ENCODE measurements at places on chromosomes 16 and 17.
A peak's percentile ranks its signal among the peaks of the same experiment; 100 is the strongest.

DNA sequence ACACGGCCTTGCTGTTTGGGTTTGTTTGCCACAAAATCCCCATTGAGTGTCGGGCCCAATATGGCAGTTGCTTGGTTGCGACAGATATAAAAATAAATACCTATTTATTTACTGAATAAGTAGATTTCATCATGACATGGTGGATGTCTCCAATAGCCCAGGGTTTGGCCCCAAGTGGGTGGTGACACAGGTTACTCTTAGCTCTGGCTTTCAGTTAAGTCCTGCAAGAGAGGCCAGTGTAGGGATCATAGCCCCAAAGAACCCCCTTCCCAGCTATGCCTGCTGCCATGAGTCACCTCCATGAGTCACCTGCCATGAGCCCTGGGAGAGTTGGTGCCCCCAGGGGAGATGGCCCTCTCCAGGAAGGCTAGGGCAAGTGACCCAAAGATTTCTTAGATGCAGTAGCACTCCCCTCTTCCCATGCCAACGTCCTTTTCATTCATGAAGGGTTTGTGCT is 78.7 kb upstream of the LGALS9 start:
- no peak for DNase-seq

- no peak for DNase-seq
These were observed 25.0 kb downstream of the TMEM94 start for GRCh38 chr17:75481194-75482068.

GRCh38 chr17:34826332-34826731 is 134.9 kb downstream of the CCT6B start:
- no peak for DNase-seq

DNA sequence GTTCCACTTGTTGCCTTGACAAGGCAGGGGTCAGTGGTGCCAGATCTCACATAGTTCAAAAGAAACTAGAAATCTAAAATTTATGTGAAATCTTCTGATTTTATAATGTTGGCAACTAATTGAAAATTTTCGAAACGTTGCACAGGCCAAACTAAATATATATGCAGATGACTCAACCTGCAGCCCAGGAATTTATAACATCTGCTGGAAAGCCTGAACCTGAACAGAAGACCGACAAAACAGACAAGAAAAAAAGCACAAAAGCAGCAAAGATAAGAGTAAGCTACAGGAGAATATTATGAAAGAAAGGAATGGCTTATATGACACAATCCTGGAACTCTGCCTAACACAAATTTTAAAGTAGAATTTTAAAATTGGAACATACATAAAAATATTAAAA is 207.6 kb downstream of the CEP112 start:
- no peak for DNase-seq

DNA sequence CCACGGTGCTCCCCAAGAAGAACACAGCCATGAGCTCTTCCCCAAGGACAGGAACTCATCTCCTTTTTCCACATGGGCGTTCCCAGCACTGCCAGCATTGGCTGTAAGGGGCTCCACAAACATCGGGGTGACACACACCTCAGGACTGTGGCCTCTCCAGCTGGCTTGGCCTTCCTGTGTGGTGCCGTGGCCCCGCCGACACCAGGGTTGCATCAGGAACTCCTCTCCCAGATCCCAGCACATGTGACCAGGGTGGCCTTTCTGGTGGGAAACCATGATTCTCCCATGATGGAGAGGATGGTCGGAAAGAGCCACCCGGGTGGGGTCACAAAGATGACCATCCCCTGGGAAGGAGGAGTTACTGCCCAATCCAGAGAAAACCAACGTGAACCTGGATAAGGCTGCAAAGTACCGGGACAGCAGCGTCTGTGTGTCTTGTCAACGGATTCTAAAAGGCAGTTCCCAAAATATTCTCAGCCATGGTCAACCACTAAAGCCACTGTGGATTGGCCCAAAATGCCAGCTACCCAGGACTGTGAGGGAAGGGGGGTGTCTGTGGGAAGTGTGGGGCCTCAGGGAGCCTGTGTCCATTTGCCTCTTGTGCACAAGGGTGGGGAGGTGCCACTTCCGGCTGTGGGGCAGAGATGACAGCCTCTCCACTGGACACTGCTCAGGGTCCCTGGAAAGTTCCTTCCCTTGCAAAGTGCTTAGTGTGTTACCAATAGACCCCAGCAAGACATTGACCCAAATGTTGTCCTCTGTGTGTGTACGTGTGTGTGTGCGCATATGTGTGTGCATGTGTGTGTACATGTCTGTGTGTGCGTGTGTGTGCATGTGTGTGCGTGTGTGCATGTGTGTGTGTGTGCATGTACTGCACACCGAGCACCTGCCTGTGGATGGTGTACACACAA is 78.0 kb upstream of the CBX4 start:
- no peak for DNase-seq

DNA sequence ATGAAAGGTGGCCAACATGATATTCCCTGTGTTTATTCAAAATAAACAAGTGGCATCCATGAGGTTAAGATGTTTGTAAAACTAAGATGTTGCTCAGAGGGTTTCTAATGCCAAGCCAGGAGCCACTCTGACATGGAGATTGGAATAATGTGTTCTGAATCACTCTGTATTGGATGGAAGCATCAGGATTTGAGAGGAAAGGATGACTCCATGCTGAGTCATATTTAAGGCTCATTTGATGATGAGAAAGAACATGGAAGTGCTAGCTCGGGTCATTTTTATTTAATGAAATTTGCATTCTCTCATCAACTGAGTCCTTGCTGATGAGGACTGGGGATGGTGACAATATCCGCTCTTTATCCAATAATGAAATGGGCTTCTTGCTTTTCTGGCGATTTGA is 6.2 kb downstream of the VAT1L start:
- no peak for DNase-seq

- no peak for DNase-seq
These were observed 148.9 kb downstream of the CMIP start for GRCh38 chr16:81593481-81593880.

DNA sequence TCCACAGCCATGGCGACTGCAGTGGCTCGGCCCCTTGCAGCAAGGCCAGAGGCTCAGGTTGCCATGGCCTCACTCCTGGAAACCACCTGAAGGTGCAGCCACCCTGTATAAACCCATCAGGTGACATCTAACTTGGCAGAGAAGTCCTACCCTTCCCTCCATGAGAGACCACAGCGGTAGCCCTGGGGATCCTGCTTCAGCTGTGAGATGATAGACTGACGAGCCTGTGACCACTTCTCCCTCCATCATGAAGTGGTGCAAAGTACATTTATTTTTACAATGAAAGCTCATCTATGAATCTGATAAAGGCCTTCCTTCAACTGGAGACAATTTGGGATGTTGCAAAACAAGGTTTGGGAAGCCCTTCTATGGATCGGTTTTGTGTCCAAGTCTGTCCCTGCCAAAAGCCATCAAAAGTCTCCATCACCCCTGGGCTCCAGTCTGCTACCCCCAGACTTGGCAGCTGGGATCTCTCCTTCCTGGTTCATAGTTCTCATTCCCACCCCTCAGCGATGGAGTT is 1.8 kb downstream of the ZACN start:
- no peak for DNase-seq

DNA sequence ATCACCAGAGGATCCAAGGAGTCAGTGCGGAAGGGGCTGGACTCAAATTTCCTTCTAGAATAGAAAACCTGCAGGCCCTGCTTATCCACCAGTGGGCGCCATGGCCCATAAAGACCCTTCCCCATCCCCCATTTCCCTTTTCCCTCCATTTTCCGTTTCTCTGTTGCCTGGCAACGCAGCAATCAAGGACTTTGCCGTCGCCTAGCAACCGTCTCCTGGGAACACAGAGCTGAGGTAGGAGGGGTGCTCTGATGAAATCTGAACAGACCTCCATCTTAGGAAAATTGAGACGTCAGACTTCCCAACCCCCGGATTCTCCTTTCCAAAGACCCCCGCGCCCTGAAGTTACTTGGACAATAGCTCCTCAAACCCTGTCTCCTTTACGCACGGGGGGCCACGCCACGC is 5.7 kb downstream of the DLG4 start:
- peak; percentile 78 for DNase-seq

DNA sequence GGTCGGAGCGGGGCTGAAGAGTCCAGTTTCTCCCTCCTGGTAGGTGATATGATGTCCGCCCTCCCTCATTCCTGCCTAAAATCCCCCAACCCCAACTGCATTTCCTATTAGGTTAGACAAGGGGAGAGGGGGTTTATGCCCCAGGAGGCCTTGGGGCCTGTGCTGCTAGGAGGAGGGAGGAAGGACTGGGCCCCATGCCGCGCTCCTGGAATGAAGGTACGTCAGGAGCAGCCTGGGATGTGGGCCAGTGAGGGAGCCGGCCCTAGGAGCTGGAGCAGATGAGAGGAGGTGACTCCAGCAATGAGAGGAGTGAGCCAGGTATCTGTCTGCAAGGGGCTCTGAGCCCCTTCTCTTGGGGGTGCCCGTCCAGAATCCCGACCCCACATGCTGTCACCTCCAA is 46.9 kb upstream of the CDC42EP4 start:
- DNase-seq, result no peak

DNA sequence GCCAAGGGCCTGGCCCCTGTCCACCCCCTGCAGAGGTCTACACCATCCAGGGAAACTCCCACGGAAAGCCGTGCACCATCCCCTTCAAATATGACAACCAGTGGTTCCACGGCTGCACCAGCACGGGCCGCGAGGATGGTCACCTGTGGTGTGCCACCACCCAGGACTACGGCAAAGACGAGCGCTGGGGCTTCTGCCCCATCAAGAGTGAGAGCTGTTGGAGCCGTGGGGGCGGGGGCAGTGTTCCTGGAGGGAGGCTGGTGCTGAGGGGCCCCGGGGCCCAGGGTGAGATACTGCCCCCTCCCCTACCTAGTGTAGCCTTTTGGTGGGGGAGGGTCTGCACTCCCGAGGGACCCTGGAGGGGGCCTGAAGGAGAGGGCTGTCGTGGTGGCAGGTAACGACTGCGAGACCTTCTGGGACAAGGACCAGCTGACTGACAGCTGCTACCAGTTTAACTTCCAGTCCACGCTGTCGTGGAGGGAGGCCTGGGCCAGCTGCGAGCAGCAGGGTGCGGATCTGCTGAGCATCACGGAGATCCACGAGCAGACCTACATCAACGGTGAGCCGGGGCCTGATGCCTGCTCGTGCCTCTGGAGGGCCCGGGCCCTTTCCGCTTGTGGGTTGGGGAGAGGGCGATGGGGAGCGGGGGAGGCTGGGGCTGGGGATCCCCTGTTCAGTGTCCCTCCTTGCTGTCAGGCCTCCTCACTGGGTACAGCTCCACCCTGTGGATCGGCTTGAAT is 38.8 kb downstream of the MRC2 start:
- DNase-seq, result no peak

DNA sequence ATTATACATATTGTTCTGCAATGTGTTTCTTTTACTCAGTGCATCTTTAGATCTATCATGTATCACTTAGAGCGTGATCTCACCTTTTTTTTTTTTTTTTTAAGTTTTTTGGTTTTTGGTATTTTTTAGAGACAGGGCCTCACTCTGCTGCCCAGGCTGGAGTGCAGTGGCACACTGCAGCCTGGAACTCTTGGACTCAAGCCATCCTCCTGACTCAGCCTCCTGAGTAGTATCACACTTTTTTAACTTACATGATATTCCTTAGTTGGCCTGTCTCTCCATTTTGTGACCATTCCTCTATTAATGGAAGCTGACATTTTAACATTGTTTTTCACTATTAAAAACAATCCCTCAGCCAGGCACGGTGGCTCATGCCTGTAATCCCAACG is 4.7 kb upstream of the MPO start:
- DNase-seq, result no peak

DNA sequence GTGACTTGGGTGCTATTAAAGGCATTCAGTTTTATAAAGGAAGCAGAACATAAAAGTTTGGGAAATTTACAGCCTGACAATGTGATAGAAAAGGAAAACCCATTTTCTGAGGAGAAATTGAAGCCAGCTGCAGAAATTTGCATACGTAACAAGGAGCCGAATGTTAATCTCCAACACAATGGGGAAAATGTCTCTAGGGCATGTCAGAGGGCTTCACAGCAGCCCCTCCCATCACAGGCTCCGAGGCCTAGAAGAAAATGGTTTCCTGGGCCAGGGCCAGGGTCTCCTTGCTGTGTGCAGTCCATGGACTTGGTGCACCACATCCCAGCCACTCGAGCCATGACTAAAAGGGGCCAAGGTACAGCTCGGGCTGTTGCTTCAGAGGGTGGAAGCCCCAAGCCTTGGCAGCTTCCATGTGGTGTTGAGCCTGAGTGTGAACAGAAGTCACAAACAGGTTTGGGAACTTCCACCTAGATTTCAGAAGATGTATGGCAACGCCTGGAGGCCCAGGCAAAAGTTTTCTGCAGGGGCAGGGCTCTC is 23.9 kb upstream of the TOM1L1 start:
- no peak for DNase-seq

DNA sequence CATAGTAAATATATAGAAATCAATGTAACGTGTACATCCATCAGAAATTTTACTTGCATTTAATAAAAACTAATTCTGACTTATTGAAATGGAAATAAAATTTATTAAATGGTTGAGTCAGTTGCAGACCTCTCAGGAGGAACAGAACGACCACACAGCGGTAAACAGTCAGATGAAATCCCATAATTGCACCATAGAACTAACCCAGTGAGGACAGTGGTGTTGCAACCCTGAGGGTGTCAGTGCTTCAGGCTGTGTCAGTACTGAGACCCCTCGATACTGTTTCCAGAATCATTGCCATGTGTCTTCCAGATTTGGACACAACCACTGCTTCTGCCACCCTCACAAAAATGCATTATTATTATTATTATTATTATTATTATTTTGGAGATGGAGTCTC is 29.0 kb upstream of the SSTR2 start:
- no peak for DNase-seq

DNA sequence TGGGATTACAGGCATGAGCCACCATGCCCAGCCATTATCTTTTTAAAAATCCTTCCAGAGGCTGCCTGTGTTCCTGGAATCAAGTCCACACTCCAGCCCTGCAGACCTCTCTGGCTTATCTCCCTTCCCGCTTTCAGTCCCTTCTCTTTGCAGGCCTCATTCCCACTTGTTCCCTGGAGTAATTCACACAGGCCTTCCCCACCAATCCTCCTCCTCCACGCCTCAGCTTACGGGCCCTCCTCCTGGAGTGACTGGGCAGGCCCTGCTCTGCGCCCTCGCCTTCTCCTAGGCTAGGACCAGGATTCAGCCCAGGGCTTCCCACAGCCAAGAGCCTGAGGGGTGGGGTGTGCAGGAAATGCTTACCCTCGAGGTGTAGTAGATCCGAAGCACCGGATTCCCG is 2.8 kb downstream of the CDIPT start:
- DNase-seq, result no peak

- no peak for DNase-seq
These were observed 6.1 kb upstream of the EIF4A3 start for GRCh38 chr17:80153004-80153403.

- no peak for DNase-seq
These were observed 7.6 kb downstream of the PITPNM3 start for GRCh38 chr17:6548578-6549330.

DNA sequence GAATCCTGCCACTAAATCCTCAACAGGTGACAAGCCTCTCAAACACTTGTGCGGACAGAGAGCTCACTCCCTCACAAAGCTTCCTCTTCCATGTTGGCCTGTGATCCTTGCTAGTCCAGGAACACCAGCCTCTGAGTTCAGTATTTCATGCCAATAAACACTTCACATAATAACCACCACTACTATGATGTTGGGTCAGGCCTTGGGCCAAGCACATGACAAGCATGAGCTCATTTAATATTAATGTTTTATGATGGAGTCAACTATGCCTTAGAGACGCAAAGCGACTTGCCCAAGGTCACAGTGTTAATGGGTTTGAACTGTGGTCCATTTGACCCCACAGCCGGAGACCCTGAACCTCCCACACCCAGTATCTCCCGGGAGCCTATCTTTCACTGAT is 129.1 kb downstream of the GAS7 start:
- no peak for DNase-seq
